Foreskin melanocyte (primary cell): ENCODE measurements at places on chromosomes 11 and 22.

GRCh38 chr11:65927904-65928397 lies 8.7 kb downstream of the DRAP1 start:
- no peak for DNase-seq

DNA sequence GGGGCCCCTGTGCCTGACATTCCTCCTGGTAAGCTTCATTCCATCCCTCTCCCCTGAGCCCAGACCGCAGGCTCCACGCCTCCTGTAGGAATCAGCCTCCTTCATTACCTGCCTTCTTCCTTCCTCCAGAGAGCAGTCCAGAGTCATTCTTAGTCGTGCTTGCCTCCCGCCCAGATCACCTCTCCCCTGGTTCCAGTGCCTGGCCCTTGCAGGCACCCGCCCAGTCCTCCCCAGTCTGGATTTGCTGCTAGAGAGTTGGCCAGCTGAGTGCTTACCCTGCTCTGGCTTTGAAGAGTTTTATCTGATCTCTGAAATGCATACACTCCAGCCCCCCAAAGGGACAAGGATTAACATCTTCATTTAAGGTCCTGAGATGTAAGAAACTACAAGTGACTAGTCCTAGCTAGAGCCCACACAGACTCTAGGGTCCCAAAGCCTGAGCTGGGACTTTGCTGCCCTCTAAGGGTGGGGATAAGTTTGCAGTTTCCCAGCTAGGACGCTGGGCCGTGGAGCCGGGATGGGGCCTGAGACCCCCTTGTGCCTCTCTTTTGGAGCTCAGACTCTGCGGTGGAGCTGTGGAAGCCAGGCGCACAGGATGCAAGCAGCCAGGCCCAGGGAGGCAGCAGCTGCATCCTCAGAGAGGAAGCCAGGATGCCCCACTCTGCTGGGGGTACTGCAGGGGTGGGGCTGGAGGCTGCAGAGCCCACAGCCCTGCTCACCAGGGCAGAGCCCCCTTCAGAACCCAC lies 1.6 kb downstream of the NR1H3 start:
- no peak for DNase-seq

GRCh38 chr11:20561915-20562314 lies 37.5 kb upstream of the SLC6A5 start:
- no peak for DNase-seq

- no peak for DNase-seq
These were observed 19.2 kb downstream of the FAM168A start for GRCh38 chr11:73578592-73579185.

DNA sequence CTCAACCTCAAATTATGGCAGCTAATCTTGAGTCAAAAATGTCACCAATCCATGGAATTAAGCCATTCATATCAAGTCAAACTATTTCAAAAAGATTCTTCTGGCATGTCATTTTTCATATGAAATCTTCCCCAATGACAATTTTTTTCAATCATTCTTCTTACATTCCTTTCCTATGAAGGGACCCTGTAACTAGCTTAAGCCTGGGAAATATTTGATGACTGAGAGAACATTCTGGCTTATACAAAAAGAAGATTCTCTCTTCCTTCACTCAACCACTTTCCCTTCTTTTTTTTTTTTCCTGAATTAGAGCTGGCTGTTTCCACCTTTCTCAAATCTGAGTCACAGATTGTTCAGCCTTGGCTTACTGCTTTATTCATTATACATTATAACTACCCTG lies 903.7 kb downstream of the FAM181B start:
- no peak for DNase-seq

DNA sequence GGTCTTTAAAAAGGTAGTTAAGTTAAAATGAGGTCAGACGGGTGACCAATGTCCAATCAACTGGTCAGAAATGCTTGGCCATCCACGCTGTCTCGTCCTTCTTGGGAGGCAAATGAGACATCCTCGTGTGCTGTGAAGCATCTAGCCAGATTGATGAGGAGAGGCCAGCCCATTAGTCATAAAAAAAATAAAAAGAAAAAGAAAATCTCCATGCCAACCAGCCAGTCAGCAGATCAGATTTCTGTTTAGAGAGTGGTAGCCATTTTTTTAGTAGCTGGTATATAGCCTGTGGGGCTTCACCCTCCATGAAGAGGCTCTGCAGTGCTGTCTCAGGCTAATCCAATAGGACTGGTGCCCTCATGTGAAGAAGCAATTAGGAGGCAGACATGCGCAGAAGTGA lies 343.1 kb upstream of the SYN3 start:
- DNase-seq: no peak

GRCh38 chr11:91802475-91802874 lies 422.1 kb upstream of the FAT3 start:
- DNase-seq: no peak

DNA sequence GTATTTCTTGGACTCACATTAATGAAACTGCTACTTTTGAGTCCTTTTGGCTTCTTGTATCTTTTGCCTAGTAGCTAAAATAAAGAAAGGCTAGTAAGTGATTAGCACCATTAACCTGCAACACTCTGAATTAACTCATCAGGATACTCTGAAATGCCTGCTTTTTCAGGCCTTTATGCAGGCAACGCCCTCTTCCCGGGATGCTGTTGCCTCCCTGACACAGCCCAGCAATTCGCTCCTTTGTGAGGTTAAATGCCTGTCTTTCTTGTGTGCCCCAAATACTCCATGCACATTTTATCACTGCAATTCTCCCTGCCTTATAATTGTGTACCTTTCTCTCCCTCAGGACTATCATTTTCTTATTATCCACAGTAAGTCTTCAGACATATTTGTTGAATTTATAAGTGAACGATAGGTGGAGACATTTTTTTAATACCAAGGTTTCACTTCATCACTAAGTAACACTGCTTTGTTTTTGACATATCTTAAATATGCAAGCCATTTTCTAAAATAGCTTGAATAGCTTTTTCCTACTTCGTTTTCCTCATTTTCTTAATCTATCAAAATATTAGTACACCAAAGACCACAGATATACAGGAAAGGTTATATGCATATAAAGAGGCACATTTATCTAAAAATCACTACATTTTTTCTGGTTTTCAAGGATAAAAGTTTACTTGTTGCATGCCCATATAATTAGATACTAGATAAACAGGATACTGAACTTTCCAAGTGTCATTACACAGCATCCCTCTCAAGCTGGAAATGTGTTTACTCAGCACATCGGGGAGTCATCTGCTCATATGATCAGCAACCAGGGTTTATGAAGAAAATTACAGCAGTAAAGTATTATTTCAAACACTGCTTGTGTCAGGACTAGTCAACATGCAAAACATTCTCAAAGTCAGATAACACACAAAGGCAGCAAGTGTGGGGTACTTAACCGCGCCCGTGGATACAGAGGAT lies 48.5 kb upstream of the DDI1 start:
- no peak for DNase-seq

- no peak for DNase-seq
These were observed 957.2 kb downstream of the BRD1 start for GRCh38 chr22:48870436-48870835.

- DNase-seq: no peak
These were observed 40.7 kb downstream of the MYH9 start for GRCh38 chr22:36347094-36347493.

GRCh38 chr11:103035791-103036434 lies 56.0 kb downstream of the DCUN1D5 start:
- peak; percentile 84 for DNase-seq

GRCh38 chr11:16606784-16607674 lies 131.4 kb upstream of the C11orf58 start:
- DNase-seq: no peak

DNA sequence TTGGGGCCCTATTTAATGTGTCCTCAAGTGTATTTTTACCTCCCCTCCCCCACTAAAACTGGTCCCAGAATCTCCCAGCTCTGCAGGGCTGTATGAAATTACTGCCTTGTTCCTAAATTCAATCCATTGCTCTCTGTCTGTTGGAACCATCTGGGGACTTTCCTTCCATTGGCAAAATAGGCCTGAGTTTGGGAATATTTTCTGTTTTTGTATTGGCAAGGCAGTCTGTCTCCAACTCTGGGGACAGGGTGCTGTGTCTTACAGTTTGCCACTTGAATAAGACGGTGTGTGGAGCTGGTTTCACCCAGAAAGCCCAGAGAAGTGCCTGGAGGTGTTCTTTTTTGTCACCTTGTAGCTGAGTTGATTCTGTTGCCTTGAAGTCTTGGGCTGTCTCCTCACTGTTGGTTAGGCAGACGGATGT lies 1.3 kb downstream of the PACS1 start:
- DNase-seq: no peak

DNA sequence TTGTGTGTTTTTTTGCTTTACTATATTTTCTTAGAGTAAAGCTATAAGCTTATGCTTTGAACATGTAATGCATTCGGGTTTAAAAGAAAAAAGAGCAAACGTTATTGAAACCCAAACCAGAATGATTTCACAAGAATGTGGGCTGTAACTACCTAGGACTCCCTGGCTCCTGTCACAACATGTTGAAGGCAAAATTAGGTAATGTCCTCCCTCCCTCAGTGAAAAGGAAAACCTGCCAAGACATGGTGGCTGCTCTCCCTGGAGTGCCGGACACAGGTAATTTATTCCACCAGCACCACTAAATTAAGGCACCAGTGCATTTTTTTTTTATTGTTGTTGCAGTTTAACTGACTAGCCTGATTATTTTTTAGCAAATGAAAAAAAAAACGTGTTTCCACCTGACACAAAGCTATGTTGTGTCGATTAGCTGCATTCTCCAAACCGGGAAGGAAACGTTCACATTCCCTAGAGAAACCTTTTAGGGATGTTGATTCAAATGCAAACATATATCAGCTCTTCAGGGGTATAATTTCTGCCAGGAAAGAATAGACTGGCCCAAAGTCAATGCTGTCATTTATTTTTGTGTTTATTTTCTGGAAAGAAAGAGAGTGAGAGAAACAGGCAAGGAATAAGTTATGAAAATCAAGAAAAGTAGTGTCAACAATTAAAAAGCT lies 134.6 kb downstream of the CCDC34 start:
- DNase-seq: no peak

DNA sequence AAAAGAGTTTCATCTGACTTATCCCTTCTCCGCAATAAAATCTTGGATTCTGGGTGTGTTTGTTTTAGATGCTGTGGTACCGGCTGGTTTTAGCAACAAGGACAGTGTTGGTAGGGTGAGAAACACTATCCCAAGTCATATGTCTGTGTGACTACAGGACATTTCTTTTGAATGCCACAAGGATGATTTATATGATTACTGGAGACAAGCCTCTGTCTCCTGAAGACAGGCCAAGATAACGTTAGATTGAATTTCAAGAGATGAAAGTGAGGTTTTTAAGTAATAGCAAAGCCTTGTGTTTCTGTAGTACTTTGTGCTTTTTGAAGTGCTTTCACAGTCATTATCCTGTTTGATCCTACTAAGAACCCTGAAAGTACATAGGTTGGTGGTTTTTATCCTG lies 101.6 kb downstream of the COMMD9 start:
- no peak for DNase-seq

- no peak for DNase-seq
These were observed 8.8 kb upstream of the PGR start for GRCh38 chr11:101138245-101138930.

GRCh38 chr11:17952487-17952886 lies 60.4 kb downstream of the SERGEF start:
- DNase-seq: no peak

DNA sequence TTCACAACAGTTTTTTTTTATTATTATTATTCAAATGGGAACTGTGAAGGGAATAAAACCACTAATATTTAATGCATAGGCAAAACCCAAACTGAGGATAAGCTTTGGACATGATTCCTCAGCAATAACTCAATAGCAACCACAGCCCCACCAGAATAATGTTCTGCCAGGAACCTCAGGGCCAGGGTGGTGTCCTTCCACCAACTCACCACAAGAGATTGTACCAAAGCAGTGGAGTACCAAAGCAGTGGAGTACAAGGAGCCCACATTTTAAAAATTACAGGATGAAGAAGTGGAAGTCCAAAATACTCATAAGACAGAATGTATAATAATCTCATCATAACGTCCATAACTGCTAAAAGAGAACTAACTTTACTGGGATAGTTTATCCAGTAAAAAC lies 32.5 kb upstream of the FZD4 start:
- no peak for DNase-seq

DNA sequence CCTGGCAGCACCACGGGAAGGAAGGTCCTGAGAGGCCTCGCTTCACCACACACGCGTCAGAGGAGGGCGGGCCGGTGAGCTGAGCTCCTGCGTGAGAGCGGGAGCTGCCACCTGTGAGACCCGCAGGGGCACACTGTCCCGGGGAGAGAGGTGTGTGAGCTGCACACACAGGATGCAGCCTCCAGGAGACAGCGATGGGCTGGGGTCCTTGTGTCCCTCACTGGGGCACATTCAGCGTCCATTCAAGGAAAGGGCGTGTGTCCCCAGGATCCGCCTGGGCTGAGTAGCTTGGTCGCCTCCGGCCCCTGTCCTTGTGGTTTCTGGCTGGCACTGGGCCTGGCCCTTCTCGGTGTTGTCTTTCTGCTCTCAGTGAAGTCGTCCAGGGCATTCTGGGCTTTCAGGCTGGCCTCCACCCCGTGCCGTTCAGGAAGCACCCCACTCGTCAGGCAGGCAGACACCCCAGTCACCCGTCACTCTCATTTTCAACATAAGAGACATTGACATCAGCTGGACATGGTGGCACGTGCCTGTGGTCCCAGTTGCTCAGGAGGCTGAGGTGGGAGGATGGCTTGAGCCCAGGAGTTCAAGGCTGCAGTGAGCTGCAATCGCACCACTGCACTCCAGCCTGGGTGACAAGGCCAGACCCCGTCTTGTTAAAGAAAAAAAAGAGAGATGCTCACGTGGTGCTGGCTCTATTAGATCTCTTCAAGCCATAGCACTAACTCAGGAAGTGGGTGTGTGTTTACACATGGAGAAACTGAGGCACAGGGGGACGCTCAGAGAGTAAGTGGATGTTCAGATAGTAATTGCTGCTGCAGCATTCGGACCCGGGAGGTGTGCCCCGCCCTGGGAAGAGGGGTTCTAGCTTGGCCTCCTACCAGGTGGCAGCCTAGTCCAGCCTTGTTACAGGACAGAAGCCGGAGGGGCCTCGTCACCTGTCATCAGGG lies 1081.6 kb downstream of the BRD1 start:
- no peak for DNase-seq

GRCh38 chr22:30225220-30225927 lies 21.2 kb downstream of the LIF start:
- DNase-seq: no peak

GRCh38 chr11:37108436-37109285 lies 510.6 kb upstream of the RAG2 start:
- no peak for DNase-seq

- no peak for DNase-seq
These were observed 191.1 kb upstream of the KIRREL3 start for GRCh38 chr11:127191689-127192088.

GRCh38 chr11:61297746-61298145 lies 2.6 kb upstream of the VWCE start:
- DNase-seq: peak; percentile 83

GRCh38 chr11:111539426-111540113 lies 950 bp upstream of the LAYN start:
- no peak for DNase-seq

GRCh38 chr11:85307366-85307765 lies 319.8 kb downstream of the DLG2 start:
- no peak for DNase-seq

- DNase-seq: peak; percentile 17
These were observed 222.3 kb downstream of the ETS1 start for GRCh38 chr11:128365044-128365443.

- DNase-seq: no peak
These were observed 21.2 kb upstream of the CCDC34 start for GRCh38 chr11:27384227-27384626.

- DNase-seq: no peak
These were observed 95.2 kb upstream of the TP53I11 start for GRCh38 chr11:45045683-45046471.
